NCI-H2029 (cell line): ENCODE measurements at places on chromosomes 6 and 20.

DNA sequence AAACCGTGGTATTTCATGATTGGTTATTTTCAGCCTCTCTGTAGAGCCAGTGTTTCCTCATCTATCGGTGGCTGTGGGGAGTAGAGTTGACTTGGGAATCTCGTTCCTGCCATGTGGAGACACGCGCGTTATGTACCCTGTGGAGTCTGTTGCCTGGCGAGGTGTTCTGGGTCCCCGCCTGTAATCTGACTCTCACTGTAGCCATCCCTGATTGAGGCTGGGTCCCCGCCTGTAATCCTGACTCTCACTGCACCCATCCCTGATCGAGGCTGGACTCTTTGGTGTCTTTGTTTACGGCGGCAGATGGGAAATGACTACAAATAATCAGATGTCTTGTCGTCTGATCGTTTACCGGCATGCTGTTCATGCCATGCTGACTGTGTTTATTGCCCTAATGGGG is 153.9 kb downstream of the DTNBP1 start:
- DNase-seq, result no peak

DNA sequence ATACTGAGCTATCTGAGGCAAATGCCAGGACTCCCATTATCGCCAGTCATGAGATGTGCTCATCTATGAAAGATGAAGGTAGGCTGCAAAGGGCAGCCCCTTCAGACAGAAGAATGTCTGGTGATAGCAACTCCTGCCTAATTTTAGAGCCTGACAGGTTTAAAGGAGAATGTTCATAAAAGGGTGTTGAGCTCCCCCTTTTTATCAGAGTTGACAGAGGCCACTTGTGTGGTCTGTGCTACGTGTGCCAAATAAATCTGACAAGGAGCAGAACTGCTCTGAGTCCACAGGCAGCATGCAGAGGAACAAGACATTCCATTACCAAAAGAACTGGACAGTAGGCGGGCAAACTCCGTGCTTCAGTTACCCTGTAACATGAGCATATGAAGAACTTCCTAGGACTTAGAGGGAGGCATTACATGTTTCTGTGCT is 101.8 kb downstream of the PREP start:
- no peak for DNase-seq

- DNase-seq, result no peak
These were observed 14.0 kb downstream of the TPD52L2 start for GRCh38 chr20:63878899-63879663.

DNA sequence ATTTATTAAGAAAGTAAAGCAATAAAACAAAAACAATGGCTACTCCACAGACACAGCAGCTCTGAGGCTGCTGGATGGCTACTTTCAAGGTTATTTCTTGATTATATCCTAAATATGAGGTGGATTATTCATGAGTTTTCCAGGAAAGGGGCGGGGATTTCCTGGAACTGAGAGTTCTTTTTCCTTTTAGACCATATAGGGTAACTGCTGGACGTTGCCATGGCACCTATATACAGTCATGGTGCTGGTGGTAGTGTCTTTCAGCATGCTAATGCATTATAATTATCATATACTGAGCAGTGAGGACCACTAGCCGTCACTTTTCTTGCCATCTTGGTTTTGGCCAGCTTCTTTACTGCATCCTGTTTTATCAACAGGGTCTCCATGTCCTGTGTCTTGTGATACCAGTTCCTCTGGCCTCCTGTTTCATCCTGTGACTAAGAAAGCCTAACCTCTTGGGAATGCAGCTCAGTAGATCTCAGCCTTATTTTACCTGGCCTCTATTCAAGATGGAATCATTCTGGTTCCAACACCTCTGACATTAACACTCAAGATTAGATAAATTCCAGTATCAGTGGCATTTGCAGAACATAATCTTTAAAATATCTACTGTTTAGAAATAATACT is 32.3 kb upstream of the TRDN start:
- no peak for DNase-seq

- no peak for DNase-seq
These were observed 48.1 kb downstream of the CHMP4B start for GRCh38 chr20:33859157-33859695.

GRCh38 chr6:42332916-42333315 is 115.3 kb upstream of the MRPS10 start:
- no peak for DNase-seq

- DNase-seq, result no peak
These were observed 58.0 kb downstream of the DTD1 start for GRCh38 chr20:18645851-18646250.

DNA sequence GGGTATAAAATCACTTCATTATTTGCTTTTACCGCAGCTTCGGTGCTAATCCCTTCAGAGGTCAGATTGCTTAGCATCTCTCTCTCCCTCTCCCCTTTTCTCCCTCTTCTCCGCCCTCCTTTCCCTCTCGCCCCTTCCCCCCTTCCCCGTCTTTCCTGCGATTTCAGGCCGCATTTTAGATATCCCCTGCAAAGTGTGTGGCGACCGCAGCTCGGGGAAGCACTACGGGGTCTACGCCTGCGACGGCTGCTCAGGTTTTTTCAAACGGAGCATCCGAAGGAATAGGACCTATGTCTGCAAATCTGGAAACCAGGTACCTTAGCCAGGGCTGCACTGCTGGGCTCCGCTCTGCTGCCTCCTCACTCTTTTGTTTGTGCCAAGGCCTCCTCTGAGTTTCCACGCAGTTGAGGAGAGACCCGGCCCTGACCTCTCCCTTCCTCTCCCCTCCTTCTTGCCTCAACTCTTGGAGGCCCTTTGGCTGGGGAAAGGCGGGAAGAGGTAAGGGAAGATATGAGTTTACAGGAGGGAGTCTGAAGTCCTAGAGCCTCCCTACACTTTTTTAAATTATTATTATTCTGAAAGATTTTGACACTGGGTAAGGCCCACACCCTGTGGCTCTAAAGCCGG is 5.6 kb downstream of the NR2E1 start:
- no peak for DNase-seq

DNA sequence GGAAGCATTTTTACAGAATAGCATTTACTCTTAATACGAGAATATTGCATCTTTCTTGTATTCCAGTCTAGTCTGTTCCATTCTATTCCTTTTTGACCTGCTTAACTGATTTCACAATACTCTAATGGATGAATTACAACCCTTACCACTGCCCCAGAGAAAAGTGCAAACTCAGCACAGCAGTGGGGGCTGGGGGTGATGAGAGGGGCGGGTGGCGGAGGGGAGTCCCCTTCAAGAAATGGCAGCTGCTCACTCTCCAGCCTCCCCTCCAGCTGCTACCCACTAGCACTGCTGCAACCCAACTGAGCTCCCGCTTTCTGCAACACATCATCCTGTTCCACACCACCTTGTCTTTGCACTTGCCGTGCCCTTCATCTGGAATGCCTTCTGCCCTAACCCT is 30.1 kb downstream of the PIM1 start:
- no peak for DNase-seq

DNA sequence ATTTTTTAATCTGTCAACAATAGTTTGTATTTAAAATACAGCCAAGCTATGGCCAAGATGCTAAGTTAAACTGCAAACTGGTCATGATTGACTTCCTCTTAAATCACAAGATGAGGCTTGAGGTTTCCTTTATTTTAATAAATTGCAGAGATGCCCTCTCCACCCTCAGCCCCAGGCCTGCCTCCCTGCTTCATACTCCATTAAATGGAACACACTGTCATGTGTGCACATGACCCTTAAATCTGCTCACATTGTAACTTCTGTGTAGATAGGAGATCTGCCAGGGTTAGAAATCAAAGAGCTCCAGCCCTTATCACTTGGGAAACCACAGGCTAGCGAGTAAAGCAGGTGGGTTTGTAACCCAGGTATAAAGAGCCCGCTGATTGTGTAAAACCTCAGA is 20.8 kb downstream of the DUSP22 start:
- DNase-seq, result no peak

- DNase-seq, result no peak
These were observed 90.9 kb upstream of the NFATC2 start for GRCh38 chr20:51633430-51633829.

GRCh38 chr6:16659466-16660156 is 101.6 kb downstream of the ATXN1 start:
- DNase-seq, result no peak

DNA sequence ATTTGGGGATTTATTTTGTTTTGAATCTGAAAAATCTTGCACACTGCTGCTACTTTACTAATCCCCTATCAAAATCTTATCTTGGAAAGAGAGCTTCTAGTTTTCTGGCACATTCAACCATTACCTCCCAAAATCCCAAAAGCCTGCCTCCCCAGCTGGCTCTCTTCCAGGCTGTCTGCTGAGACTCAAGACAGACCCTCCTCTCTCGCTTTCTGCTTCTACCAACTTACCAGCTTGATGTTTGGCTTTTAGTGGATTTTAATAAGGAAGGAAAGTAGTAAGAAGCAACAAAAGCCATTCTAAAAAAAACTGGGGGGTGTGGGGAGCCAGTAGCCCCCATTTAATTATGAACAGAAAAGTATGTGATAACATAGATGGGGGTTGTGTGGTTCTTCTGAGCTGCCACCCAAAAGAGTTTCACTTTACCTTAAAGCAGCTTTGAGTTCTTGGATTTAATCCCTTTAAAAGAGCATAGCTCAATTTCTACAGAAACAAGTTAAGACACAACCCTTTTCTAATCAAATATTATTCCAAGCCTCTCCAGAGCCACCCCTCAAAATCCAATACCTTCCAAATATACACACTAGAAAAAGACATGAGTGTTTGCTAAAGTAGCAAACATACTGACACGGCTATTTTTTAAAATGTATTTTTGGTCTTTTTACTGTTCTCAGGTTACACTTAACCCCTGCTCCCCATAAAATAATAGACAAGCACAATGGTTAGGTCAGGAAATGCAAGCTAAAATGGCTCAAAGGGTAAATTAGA is 71.7 kb downstream of the ATP9A start:
- peak; percentile 57 for DNase-seq

GRCh38 chr20:19249106-19249879 is 36.9 kb downstream of the SLC24A3 start:
- no peak for DNase-seq

DNA sequence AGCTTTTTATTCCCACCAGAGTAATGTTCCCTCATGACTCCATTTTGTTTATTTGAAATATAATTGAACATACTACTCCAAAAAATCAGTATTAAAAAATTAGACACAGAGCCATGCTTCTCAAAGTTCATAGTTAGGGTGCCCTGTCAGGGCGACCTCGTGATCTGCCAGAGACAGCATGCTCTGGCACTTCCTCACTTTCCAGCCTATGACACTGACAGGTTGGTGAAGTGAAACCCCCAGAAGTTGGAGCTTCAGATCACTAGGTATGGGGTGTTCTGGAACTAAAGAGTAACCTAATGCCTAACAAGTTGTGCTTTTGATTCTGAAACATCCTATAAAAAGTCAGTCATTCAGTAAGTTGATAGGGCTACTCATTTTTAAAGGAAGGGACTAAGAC is 93.0 kb downstream of the TBC1D7 start:
- no peak for DNase-seq

GRCh38 chr6:152941746-152942145 is 41.1 kb downstream of the FBXO5 start:
- DNase-seq, result no peak

DNA sequence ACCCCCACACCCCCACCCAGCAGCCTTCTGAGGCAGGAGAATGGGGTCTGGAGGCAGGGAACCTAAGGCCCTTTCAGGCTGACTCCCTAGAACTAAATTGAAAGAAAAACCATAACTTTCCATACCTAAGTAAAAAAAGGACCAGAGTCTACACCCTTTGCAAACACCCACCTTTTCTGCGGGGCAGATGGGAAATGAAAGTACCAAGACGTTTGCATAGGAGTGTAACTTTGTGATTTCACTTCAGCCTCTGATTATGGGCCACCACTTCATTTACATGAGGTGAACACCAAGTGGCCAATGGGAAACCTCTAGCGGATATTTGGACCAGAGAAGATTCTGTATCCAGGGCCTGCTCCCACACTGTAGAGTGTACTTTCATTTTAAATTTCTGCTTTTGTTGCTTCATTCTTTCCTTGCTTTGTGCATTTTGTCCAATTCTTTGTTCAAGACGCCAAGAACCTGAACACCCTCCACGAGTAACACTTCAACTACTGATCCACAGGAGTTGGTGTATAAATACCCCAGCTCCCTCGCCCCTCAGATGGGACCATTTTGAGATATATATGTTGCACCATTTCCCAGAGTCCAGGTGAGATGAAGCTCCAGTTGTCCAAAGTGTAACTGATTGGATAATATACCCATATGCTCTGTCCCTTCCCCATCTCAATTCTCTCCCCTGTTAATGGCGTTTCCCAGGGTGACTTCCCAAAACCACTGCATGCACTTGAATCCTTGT is 18.9 kb upstream of the SRSF6 start:
- no peak for DNase-seq

DNA sequence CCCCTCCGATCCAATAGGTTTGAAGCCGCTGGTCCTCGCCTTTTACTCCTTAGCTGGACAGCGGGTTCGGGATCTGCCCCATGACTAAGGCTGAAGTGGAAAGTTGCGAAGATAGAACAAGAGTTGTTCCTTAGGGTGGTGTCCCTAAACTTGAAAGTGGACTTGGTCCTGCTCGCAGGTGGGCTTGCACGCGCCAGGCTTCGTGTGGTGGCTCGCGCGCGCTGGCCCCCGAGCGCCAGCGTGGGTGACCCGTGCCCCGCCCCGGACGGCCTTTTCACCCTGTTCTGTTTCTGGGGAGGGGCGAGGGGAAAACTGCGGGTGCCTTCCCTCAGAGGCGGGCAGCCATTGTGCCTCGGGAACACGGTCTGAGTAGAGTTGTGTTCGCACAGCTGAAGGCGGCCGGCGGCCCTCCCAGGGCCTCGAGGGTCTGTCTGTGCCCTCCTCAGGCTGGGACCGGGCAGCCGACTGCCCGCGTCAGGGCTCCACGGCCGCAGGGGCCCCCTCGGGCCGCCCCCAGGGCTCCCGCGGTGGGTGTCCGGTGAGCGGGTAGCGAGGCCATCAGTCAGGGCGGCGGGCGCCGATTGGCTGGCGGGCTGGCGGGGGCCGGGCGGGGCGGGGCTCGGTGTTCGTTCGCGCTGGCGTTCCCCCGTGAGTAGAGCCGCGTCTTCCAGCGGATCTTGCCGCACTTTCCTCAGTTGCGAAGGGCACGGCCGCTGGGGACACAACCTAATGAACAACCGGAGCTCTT is 33.0 kb downstream of the RREB1 start:
- peak; percentile 86 for DNase-seq

GRCh38 chr20:33299111-33299603 is 16.1 kb downstream of the BPIFB1 start:
- peak; percentile 42 for DNase-seq

DNA sequence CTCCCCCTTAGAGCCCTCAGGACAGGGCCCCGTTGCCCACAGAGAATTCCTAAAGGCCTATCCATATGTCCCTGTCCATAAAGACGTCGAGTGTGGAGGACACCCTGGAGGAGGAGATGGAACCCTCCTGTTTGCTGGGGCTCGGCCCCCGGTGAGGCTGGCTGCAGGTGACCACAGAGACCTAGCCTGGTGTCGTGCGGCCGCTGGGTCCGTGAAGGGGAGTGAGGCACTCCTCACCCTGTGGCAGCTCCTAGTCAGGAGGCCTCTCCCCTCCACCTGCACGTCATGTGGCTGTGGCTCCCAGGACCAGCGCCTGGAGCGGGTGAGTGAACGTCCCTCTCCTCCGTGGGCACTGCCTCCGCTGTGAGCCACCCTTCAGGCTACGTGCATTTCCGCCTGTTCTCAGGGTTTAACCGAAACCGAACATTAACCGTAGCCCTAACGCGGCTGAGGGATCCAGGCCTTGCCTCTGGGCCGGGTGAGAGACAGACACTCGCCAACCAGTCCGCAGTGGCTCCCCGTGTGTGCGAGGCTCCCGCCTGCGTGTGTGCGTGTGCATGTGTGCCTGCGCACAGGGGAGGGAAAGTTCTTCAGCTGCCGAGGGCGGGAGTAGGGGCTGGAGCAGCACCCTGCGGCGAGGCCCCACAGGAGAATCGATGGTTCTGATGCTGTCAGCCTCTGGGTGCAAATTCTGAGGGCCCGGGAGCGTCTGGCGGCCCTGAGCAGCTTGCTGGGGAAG is 5.9 kb upstream of the TCEA2 start:
- no peak for DNase-seq
